ENCODE measurements at places on chromosomes 5 and 9. TPM values are rescaled to one million over a fixed set of nuclear protein-coding genes. Genes with fewer than 3 reads are reported as not detected.

GRCh38 chr9:95425910-95426551 lies 90.7 kb downstream of the PTCH1 start:
- H3K27ac ChIP-seq, result peak overlapping the region; percentile 78
- H3K4me3 ChIP-seq, result peak overlapping the region; percentile 76
- peak; percentile 24 for DNase-seq
- no peaks in the 10 kb centered on the region for H3K27me3 ChIP-seq
- peaks cover 37% of the 10 kb centered on the region for H3K36me3 ChIP-seq
- peaks cover 8% of the 10 kb centered on the region for H3K4me1 ChIP-seq

PNPLA7 gene
- total RNA-seq, result 3.6 TPM

GRCh38 chr9:135381762-135382310 lies 97.7 kb upstream of the PPP1R26 start:
- H3K4me3 ChIP-seq, result no peak overlapping the region
- no peaks in the 10 kb centered on the region for H3K4me1 ChIP-seq
- no peaks in the 10 kb centered on the region for H3K36me3 ChIP-seq
- no peak for DNase-seq

GRCh38 chr9:89009546-89009840 lies 18.2 kb downstream of the S1PR3 start:
- no peak for DNase-seq
- H3K4me3 ChIP-seq, result no peak overlapping the region
- H3K36me3 ChIP-seq, result no peaks in the 10 kb centered on the region
- H3K27ac ChIP-seq, result no peak overlapping the region

DNA sequence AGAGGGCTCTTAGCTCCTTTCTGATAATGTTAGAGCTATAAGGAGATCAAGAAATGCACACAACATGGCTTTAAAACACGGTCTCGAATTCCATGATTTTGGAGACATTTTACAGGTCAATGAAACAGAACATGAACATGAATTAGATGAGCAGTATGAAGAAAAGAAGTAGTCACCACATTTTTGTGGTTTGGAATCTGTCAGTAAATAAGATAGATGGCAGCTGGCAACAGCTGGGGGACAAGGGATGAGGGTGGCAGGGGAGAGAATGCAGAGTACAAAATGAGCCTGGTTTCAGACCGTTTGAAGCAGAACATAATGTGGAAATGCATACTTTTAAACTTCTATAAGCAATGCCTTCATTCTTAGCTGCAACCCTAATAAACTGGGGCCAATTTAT lies 107.1 kb downstream of the OXCT1 start:
- no peaks in the 10 kb centered on the region for H3K4me1 ChIP-seq
- H3K27ac ChIP-seq, result no peak overlapping the region
- no peak overlapping the region for H3K4me3 ChIP-seq
- no peak for DNase-seq

DNA sequence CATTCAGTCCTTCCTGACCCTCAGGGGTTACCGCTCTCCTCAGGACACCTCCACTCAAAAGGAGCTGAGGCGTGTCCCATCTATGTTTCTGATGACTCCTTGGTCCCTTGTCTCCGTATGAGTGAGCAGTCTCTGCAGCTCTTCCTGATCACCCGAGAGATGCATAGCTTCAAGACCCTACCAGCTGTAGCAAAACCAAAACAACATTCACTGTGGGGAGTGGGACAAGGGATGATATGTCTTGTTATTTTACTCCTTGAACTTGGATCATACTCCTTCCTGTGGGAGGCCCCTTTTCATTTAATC lies 14.4 kb downstream of the GLDC start:
- H3K36me3 ChIP-seq, result no peaks in the 10 kb centered on the region
- peaks cover 12% of the 10 kb centered on the region for H3K4me1 ChIP-seq
- H3K4me3 ChIP-seq, result no peak overlapping the region

- H3K4me1 ChIP-seq, result no peaks in the 10 kb centered on the region
- no peaks in the 10 kb centered on the region for H3K27me3 ChIP-seq
- H3K4me3 ChIP-seq, result no peak overlapping the region
- no peak overlapping the region for H3K27ac ChIP-seq
- DNase-seq, result no peak
Observed at GRCh38 chr9:122075135-122076030, 17.7 kb downstream of the TTLL11 start.

GRCh38 chr9:137218754-137219271 lies 3.2 kb downstream of the RNF208 start:
- no peaks in the 10 kb centered on the region for H3K4me1 ChIP-seq
- H3K4me3 ChIP-seq, result peak overlapping the region; percentile 36
- H3K27ac ChIP-seq, result peak overlapping the region; percentile 63
- H3K27me3 ChIP-seq, result no peaks in the 10 kb centered on the region

- H3K27me3 ChIP-seq, result no peaks in the 10 kb centered on the region
- no peak for DNase-seq
- H3K36me3 ChIP-seq, result no peaks in the 10 kb centered on the region
- no peak overlapping the region for H3K4me3 ChIP-seq
- H3K4me1 ChIP-seq, result peaks cover 8% of the 10 kb centered on the region
- H3K27ac ChIP-seq, result no peak overlapping the region
Observed at GRCh38 chr9:35510383-35510753, 20.5 kb downstream of the RUSC2 start.

DNA sequence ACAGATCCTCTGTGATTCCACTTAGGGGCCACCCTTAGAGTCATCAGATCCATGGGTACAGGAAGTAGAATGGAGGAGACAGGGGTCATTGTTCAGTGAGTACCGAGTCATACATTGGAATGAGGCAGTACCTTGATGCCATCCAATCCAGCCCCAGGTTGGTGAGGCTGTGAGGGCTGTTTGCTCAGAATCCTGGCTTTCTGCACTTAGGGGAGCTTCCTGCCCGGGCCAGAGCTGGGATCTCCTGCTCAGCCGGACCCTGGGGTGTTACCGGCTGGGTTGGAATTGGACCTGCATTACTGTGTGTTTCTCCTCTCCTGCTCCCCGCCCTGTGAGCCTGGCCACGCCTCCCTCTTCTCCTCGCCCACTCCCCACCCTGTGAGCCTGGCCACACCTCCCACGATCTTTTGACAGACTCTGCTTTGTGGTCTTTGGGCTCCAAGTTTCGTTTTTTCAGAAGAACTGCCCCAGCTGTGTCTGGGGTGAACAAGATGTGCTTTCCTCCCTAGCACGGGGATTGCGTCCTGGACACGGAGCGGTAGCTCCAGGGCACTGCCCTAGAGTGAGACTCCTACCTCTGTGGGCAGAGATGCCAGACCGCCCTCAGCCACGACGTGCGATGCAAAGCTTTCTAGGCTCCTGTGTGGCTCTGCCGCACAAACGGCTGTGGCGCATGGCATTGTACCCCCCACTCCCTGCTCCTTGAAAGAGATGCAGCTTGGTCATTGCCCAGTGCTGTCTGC lies 15.4 kb downstream of the TRAF2 start:
- H3K27ac ChIP-seq, result peak overlapping the region; percentile 95
- peak overlapping the region; percentile 58 for H3K4me3 ChIP-seq
- H3K4me1 ChIP-seq, result peaks cover 21% of the 10 kb centered on the region
- peaks cover 54% of the 10 kb centered on the region for H3K36me3 ChIP-seq

APBA1 gene
- 6.7 TPM for total RNA-seq

GRCh38 chr5:55853041-55853670 lies 2.0 kb downstream of the IL31RA start:
- H3K4me3 ChIP-seq, result no peak overlapping the region
- no peaks in the 10 kb centered on the region for H3K27me3 ChIP-seq
- peaks cover 25% of the 10 kb centered on the region for H3K4me1 ChIP-seq
- no peak overlapping the region for H3K27ac ChIP-seq

DNA sequence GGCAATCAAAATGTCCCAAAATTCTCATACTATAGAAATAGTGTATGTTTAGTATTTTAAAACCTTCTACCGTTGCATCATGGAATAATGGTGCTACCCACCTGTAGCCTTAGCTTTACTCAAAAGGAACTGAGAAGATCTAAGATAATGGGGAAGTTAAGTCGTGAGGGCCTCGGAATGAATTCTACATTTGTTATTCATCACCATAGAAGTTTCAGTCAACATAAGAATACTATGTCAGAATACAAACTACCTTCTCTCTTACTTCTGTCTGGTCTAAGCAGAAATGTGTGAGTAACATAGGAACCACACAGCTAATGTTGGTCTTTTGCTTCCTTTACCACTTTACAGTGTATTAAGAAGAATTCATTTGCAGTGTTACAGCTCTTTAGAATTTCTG lies 43.2 kb downstream of the RFK start:
- H3K4me1 ChIP-seq, result no peaks in the 10 kb centered on the region
- H3K27ac ChIP-seq, result no peak overlapping the region
- no peaks in the 10 kb centered on the region for H3K36me3 ChIP-seq
- H3K27me3 ChIP-seq, result no peaks in the 10 kb centered on the region

MYO10 gene
- total RNA-seq, result 101 TPM

- H3K27me3 ChIP-seq, result peaks cover 22% of the 10 kb centered on the region
- H3K36me3 ChIP-seq, result no peaks in the 10 kb centered on the region
- H3K27ac ChIP-seq, result no peak overlapping the region
- no peak overlapping the region for H3K4me3 ChIP-seq
Observed at GRCh38 chr9:113139953-113140352, 10.9 kb upstream of the SLC31A2 start.

GRCh38 chr9:135014311-135015010 lies 73.0 kb upstream of the OLFM1 start:
- no peak for DNase-seq
- H3K36me3 ChIP-seq, result no peaks in the 10 kb centered on the region
- no peak overlapping the region for H3K4me3 ChIP-seq
- no peaks in the 10 kb centered on the region for H3K4me1 ChIP-seq

SMIM33 gene
- total RNA-seq, result not detected

PCDHAC2 gene
- total RNA-seq, result 12.6 TPM

GRCh38 chr9:79280691-79281090 lies 291.1 kb upstream of the TLE4 start:
- no peak overlapping the region for H3K27ac ChIP-seq
- no peaks in the 10 kb centered on the region for H3K36me3 ChIP-seq
- H3K4me1 ChIP-seq, result no peaks in the 10 kb centered on the region
- no peaks in the 10 kb centered on the region for H3K27me3 ChIP-seq
- DNase-seq, result no peak
- H3K4me3 ChIP-seq, result no peak overlapping the region

DNA sequence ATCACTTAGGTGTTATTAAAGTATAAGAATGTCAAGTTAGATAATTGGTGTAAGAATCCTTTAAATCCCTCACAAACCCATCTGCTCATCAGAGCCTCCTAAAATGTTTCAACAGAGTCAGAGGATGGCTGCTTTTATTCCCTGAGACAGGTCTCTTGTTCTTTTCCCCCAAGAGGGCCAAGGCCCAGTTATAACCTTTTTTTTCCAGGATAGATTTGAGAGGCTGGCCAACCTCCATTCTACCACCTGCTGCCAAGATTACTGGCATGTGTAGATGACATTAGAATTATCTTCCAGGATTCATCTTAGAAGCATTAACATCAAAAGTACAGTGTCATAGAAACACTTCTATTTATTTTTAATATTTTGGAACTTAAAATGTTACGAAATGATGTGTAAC lies 305.1 kb downstream of the TRPM3 start:
- no peak overlapping the region for H3K4me3 ChIP-seq
- H3K27me3 ChIP-seq, result no peaks in the 10 kb centered on the region
- no peak for DNase-seq
- H3K36me3 ChIP-seq, result no peaks in the 10 kb centered on the region
- no peaks in the 10 kb centered on the region for H3K4me1 ChIP-seq
- no peak overlapping the region for H3K27ac ChIP-seq

C9orf153 gene
- not detected for total RNA-seq

- H3K27ac ChIP-seq, result no peak overlapping the region
- H3K27me3 ChIP-seq, result no peaks in the 10 kb centered on the region
- H3K4me3 ChIP-seq, result no peak overlapping the region
- no peak for DNase-seq
- peaks cover 52% of the 10 kb centered on the region for H3K4me1 ChIP-seq
Observed at GRCh38 chr5:143413958-143414669, 10.6 kb upstream of the NR3C1 start.

RBM18 gene
- total RNA-seq, result 13.1 TPM

DNA sequence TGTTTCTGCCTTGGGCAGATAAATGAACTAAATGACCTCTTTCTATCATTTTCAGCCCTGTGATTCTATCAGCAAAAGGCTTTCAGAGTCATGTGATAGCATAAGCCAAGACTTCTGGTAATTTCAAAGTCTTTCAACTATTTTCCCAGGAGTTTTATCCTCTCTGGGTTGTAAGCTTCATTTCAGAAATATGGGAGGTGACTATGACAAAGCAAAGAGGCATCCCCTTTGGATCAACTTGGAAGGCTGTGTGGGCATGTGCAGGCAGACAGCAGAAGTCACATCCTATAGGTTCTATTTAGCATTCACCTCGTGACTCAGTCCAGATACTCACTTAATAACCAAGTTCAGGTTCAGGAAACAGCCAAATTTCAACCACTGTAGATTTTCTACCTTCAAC lies 149.0 kb upstream of the FST start:
- DNase-seq, result no peak
- no peak overlapping the region for H3K4me3 ChIP-seq
- no peak overlapping the region for H3K27ac ChIP-seq
- peaks cover 8% of the 10 kb centered on the region for H3K36me3 ChIP-seq
- no peaks in the 10 kb centered on the region for H3K27me3 ChIP-seq
- peaks cover 30% of the 10 kb centered on the region for H3K4me1 ChIP-seq

DNA sequence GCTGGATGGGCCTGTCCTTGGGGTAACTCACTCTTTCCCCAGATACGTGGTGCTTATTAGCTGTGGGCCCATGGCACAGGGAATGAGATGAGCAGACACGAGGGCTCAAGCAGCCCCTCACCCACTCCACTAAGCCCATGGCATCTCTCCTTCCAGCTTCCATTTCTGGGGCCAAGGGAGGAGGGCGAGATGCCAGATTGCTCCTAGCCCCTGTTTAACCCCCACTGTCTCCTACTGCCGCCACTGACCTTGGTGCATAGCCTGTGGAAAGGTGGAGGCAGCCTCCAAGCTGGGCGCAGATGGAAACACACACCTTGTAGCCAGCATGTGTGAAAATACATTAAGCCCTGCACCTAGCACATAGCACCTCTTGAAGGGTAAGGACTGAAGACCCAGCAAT lies 167.6 kb downstream of the FSTL4 start:
- H3K36me3 ChIP-seq, result no peaks in the 10 kb centered on the region
- H3K4me3 ChIP-seq, result no peak overlapping the region
- no peak overlapping the region for H3K27ac ChIP-seq
- no peak for DNase-seq
- no peaks in the 10 kb centered on the region for H3K4me1 ChIP-seq
- peaks cover 69% of the 10 kb centered on the region for H3K27me3 ChIP-seq

GRIA1 gene
- total RNA-seq, result not detected

DNA sequence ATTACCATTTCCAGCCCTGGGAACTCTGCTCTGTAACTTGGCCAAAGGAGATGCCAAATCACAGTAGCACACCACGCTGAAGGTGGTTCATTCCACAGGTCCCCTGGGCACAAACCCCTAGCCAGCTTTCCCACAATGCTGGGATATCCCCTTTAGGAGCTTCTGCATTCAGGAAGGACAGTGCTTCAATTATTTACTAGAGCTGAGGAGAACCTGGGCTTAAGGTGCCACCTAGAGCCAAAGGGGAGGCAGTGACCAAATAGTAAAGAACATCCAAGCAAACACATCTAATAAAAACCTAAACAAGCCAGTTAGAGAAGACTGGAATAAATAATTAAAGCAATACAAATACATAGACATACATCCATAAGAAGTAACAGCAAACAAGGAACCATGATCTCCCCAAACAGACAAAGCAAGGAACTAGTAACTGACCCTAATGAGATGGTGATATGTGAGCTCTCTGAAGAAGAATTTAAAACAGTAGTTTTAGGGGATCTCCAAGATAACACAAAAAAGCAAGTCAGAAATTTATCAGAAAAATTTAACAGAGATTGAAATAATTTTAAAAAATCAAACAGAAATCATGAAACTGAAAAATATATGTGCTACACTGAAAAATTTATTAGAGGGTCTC lies 14.6 kb downstream of the KIF4B start:
- H3K4me1 ChIP-seq, result no peaks in the 10 kb centered on the region
- no peak overlapping the region for H3K27ac ChIP-seq

- peaks cover 8% of the 10 kb centered on the region for H3K27me3 ChIP-seq
- no peak overlapping the region for H3K4me3 ChIP-seq
- no peak overlapping the region for H3K27ac ChIP-seq
- no peak for DNase-seq
Observed at GRCh38 chr5:72584466-72584865, 77.3 kb upstream of the ZNF366 start.
